ENCODE measurements at places on chromosomes 5 and 9.

GRCh38 chr5:1875281-1875842 is 7.4 kb downstream of the IRX4 start:
- no peak for DNase-seq

DNA sequence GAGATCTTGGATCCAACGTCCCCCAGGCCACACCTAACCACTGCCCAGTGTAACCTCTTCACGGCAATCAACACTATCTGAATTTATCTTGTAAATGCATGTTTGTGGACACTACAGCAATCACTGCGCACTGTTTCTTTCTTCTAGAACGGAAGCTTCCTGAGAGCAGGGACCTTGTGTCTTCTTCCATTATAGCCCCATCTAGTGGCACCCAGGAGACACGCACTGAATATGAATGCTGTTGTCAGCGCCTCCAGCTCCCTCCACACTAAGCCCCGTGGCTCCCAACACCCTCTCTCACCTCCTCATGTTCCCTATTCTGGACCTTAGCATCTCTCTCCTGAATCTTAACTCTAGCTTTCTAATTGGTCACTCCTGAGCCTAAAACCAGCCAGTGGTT is 72.7 kb downstream of the SMIM23 start:
- DNase-seq, result no peak

GRCh38 chr5:74135033-74135432 is 505.5 kb downstream of the ENC1 start:
- DNase-seq, result no peak

DNA sequence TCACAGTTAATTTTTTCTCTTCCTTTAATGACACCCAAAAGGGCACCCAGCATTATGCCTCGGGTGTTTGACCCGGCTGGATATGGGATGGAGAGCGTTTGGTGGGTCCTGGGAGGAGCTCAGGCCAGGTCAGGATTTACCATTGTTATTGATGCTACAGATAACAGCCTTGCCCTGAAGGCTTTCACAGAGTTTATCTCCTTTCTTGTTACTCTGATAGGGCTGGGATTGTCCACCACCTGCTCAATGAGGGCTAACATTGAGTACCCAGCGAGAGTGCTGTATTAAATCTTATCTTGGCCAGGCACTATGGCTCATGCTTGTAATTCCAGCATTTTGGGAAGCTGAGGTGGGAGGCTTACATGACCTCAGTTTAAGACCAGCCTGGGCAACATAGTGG is 37.2 kb downstream of the GADD45G start:
- DNase-seq, result no peak

DNA sequence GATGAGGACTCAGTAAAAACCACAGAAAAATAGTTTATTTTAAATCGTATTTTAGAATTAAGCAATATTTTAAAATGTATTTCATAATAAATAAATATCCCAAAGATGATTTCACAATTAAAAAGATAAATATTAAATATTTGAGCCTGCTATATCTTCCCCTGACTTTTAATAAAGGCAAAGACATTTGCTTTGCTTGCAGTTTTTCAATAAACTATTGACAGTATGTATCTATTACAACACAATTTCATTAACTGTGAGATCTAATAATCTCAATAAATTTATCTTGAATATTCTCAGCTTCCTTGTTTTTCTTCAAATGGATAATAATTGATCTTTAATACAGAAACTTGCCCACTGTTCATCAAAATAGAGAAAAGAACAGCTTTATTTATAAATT is 186.2 kb upstream of the TARS1 start:
- no peak for DNase-seq

- no peak for DNase-seq
Observed at GRCh38 chr5:2453781-2454180, 297.7 kb downstream of the IRX2 start.

GRCh38 chr5:134005417-134006061 is 764 bp upstream of the VDAC1 start:
- no peak for DNase-seq

GRCh38 chr5:136215812-136216211 is 22.9 kb upstream of the SMIM32 start:
- DNase-seq, result no peak

GRCh38 chr5:159805021-159805420 is 111.3 kb upstream of the ADRA1B start:
- DNase-seq, result no peak

GRCh38 chr5:159901772-159902171 is 14.5 kb upstream of the ADRA1B start:
- no peak for DNase-seq

DNA sequence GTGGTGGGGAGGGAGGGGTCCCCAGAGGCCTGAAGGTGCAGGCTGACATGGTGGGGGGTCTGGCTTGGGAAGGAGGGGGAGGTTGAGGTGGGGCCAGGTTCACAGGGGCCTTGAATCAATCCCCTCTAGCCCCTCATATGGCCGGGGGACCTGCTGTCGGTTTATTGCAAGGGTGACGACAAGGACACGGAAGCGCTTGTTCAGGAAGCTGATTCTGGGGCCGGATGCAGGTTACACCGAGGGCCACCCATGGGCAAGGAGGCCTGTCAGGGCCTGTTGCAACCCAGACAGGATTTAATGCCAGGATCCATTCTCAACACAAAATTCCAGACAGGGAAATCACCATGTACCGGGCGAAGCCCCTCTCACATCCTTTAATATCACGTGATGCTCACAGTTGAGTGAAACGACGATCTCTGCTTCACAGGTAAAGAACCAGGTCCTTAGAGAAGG is 41.6 kb upstream of the SYNPO start:
- no peak for DNase-seq

GRCh38 chr9:70576116-70576515 is 161.7 kb upstream of the KLF9 start:
- no peak for DNase-seq

- no peak for DNase-seq
Observed at GRCh38 chr5:113375480-113376060, 59.2 kb downstream of the TSSK1B start.

GRCh38 chr9:129597355-129598088 is 23.4 kb downstream of the C9orf50 start:
- no peak for DNase-seq

GRCh38 chr5:142659405-142659804 is 26.5 kb downstream of the FGF1 start:
- no peak for DNase-seq

- DNase-seq, result no peak
Observed at GRCh38 chr5:172932313-172933017, 26.8 kb upstream of the RPL26L1 start.

DNA sequence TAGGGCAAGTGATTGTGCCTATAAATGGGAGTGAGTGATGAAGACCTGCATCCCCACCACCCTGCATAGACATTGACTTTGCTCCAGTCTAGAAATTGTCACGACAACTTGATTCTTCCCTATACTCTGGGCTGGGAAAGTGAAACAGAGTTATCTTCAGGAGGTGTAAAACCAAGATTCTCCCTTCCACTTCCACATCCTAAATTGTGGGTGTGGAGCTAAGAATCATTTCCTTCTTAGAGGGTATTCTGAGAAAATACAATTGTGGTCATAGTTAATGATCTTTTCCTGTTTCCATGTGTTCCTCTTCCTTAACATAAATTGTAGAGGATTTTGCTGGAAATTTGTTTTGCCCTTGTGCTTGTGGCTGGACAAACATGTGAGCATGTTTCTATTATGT is 96.8 kb upstream of the PJA2 start:
- no peak for DNase-seq

GRCh38 chr9:133844398-133844784 is 106.2 kb upstream of the SARDH start:
- no peak for DNase-seq

GRCh38 chr5:6837519-6838110 is 124.4 kb downstream of the TENT4A start:
- DNase-seq, result no peak

GRCh38 chr5:6678385-6678784 is 34.8 kb upstream of the TENT4A start:
- no peak for DNase-seq

DNA sequence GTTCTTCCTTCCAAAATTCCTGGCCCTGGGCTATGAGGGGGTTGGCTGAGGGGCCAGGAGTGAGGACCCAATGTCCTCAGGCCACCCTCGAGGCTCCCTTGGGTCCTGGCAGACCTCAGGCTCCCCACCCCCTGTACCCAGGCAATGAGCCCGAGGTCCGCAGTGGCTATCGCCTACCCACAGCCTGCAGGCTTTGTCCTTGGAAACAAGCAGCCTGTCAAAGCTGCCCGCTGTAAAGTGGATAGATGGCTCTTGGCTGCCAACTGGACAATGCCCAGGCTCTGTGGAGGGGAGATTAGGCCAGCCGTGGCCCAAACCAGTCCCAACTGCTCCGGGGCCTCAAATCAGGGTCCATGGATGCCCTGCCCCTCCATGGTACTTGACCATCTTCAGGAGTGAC is 2.2 kb upstream of the ADGRD2 start:
- DNase-seq, result no peak

DNA sequence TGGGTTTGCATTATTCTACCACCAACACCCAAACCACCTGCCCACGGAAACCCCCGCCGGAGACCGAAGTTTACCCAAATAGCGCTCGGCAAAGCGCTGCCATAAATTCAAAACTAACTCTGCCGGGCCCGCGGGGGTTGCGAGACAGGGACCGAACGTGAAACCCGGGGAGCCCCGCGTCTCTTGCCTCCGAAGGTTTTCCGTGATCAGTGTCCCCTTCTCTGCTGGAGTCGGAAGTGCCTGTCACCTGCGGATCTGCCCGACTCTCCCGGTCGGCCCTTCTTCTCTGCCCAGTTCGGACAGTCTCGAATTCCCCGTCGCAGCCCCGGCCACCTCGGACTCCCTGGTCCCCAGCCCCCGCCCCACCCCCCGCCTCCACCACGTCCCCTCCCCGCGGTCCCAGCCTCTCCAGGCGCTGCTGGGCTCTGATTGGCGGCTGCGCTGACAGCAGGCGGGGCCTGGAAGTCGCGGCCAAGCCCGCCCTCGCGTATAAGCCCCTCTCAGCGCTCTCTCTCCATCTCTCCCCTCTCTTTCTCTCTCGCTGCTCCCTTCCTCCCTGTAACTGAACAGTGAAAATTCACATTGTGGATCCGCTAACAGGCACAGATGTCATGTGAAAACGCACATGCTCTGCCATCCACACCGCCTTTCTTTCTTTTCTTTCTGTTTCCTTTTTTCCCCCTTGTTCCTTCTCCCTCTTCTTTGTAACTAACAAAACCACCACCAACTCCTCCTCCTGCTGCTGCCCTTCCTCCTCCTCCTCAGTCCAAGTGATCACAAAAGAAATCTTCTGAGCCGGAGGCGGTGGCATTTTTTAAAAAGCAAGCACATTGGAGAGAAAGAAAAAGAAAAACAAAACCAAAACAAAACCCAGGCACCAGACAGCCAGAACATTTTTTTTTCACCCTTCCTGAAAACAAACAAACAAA is at the start of gene RORB:
Gene RORB, plus strand, starts transcription at position 517 of the 929 bp plus-strand sequence. CDS start 642 bp downstream, outside the sequence.
- no peak for DNase-seq

- DNase-seq, result no peak
Observed at GRCh38 chr5:126138281-126138931, 284.8 kb upstream of the GRAMD2B start.

GRCh38 chr9:2787065-2787464 is 56.8 kb downstream of the PUM3 start:
- DNase-seq, result no peak

DNA sequence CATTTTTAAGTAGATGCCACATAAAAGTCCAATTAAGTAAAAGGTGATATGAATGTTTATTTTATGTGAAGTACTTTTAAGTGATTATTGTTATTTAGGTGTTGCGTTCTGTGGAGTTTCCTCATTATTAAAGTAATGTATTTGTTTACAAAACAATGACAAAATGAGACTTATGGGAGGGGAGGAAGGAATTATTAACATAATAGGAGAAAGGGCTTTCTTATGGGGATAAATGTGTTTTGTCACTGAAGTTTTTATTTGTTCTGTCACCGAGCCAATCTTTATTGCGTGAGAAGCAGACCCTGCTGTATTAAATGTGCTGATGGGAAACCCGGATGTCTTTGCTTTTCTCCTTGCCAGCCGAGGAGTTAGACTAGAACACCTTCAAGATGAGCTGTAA is 44.5 kb downstream of the TRIO start:
- DNase-seq, result no peak

All from AG04449 (cell line).